Psoas muscle (tissue), 8 donors: ENCODE measurements at places on chromosomes 12 and 14. TPM values are rescaled to one million over a fixed set of nuclear protein-coding genes. Genes with fewer than 3 reads are reported as not detected.

GRCh38 chr12:68951652-68952051 lies 18.7 kb upstream of the CPM start:
- no peak for DNase-seq

DNA sequence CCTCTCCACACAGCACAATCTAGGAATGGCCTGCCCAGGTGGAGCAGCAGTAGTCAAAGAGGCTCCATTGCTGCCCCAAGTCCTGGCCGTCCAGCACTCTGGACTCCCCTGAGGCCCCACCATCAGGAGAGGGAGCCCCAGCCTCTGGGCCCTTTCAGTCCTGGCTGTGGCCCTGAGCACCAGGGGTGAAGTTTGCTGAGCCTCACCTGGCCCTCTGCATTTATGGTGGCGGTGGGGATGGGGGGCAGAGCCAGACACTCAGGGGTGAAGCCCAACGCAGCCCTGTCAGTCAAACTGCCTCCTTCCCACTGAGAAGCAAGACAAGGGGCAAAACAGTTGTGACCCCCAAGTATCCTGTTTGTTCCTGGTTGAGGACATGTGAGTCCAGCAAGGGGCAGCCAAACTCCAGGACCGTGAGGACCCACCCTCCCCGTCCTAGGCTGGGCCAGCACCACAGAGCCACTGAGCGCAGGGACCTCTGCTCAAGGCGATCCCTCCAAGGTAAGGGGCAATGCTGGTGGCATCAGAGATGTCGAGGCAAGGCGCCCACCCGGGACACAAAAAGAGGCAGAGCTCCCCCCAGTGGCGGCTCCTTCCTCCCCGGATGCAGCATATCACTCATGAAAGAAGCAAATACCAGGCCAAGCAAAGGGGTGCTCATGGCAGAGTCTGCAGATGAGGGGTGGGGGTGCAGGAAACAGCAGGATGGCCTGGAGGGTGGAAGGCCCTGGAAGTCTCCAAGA lies 4.8 kb upstream of the AMN start:
- peak; percentile 76 for DNase-seq

GRCh38 chr14:68153275-68153674 lies 333.7 kb downstream of the RAD51B start:
- no peak for DNase-seq

DNA sequence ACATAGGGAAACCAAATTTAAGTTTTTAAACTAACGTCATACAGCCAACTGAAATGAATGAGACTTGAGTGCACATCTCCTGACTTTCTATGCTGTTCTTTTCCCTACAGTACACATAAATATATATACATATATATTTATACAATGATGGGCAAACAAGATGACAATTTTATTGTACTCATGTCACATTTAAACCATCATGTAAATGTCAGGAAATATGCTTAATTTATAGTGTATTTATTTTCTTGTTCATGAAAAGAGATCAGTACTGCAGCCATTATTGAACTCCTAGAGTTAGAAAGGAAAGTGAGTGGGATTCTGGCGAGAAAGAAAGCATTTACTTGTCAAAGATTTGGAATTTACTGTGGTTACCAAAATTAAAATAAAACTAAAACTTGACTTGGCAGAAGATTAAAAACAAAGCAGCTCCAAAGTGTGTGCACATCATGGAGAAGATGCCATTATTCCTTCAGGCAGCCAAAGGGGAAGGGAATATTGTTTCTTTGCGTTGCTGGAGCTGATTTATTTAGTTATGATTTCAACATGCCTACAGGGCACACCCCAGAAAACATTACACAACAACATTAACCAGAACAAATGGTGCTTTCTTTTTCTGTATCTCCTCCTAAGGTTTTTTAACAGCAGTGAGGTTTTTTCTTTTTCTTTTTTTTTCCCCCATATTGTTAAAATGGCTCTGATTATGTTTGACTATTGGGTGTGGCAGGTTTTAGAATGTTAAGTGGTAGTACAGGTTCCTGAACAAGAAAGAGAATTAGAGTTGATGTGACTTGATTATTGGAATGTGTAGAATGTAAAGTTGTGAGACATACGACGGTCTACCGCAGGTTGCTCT lies 144.6 kb downstream of the RAD51B start:
- no peak for DNase-seq

GRCh38 chr12:18242380-18243089 lies 18.8 kb upstream of the PIK3C2G start:
- DNase-seq, result no peak

DNA sequence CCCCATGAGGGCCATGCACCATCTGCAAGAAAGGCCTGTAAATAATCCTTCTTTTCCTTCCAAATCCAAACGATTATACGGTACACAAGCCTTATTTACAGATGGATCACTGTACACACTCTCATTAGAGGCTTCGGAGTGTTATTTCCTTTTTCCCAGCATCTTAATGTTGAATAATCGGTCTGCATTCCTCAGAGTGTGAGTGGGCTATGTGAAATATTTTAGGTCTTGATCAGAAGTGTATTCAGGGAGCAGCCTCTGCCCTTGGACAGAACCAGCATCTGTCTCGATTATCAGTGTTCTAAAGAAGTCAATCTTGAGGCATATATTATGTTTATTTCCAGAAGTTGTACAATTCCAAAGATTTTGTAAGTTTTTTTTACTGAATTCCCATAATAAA lies 340.6 kb downstream of the SEC23A start:
- no peak for DNase-seq

GRCh38 chr12:109952873-109953272 lies 43.3 kb downstream of the GIT2 start:
- DNase-seq, result peak; percentile 67

GRCh38 chr14:43535231-43535838 lies 971.7 kb downstream of the FSCB start:
- DNase-seq, result no peak

DNA sequence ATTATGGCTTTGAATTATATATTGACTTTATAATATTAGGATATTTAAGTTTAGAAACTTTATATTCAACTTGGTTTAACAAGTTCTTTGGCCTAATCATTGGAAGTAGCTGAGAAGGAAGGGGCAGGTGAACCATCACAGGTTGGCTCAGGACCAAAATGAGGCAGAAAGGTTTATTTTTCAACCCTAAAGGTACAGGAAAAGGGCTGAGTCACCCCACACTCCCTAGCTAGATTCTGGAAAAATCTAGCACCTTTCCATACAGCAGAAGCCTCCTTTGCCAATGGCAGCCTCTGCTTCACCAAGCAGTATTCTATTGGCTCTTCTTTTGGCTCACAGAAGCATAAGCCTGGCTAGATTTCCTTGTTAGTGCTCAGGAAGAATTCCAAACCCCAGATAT lies 19.3 kb upstream of the MED6 start:
- no peak for DNase-seq

- DNase-seq, result no peak
Observed at GRCh38 chr14:61766151-61766550, 3.9 kb downstream of the SNAPC1 start.

DNA sequence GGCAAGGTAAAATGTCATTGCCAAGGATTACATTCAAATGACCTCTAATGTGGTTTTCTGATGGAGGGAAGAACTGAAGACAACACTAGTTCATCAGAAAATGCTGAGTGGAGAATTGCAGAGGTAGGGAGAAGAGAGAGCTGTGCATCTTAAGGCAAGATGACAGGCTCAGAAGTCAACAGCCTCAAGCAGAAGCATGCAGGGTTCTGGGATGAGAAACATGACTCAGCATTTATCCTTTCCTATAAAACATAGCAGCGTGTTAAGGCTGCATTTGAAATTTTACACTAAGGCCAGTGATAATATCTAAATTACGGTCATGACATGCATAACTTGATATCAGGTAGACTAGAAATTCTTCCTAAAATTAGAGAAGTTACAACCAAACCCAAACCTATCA lies 53.7 kb upstream of the DYRK2 start:
- DNase-seq, result no peak

DNA sequence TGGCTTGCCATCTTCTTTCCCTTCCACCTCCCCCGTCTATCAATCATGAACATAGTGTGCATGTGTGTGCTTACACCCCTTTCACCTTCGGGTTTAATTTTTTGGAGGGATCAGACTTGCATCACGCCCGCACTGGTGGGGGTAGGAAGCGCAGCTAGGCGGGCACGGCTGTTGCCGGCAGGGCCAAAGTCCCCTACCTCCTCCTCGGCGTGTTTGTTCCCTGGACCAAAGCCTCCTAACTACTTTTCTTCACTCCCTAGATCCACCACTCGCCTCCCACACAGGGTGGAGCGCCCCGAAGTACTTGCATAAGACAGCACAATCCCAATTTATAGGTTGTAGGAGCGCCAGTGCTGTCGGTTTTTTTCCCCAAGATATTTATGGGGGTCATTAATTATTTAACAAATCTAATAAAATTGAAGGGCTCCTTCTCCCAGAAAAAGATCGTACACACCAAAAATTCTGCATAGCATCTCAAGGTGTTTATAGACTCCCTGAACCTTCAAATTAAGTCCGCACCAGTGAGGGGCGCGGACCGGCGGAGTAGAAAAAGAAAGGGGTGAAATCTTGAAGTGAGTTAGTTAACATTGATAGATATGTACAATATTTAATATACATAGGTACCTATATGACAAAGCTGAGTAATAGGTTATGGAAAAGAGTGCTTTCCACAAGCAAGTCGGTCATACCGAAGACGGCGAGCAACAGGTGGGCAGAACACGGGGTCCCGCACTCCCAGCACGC lies 717 bp downstream of the PKP2 start:
- DNase-seq, result no peak

DNA sequence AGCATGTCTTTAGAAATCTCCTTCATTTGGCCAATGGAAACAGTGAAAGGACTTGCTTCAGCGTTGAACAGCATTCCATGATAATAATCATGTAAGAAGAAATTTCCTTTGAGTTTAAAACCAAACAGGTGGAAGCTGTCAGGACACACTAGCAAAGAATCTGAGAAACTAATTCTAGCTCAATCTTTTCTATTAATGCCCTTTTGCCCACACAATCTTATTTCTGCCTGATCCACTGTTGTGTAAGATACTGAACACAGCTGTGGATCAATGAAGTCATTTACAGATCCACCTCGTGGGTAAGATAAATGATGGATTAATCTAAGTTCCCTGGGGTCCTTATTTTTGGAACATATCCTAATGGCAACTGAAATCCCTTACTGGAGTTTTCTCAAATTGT lies 536.9 kb upstream of the LMO3 start:
- no peak for DNase-seq

DNA sequence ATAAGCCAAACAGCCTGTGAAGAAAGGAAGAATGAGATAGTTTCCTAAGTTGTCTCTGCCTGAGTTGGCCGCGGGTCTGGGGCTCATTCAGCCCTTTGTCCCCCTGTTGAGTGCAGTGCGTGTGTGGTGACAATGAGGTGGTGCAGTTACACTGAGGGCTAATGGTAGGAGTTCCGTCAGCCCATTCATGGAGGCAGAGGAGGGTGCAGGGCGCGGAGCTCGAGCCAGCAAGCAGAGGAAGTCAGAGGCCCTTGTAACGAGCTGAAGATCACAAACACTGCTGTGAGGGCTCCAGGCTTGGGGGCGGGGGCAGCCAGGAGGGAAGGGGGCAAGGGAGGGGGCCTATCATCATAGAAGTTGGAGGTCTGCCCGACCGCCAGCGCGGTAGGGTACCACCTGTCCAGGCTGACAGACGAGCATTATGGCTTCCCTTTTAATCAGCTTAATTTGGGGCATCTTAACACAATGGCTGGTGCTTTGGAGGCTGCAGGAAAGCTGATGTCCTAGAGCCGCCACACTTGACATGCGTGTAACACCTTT lies 20.5 kb downstream of the CCND2 start:
- no peak for DNase-seq

GRCh38 chr14:102497998-102498677 lies 11.4 kb downstream of the ANKRD9 start:
- no peak for DNase-seq

- DNase-seq, result no peak
Observed at GRCh38 chr12:64526859-64527258, 74.9 kb downstream of the TBK1 start.

- DNase-seq, result no peak
Observed at GRCh38 chr14:80152166-80152565, 59.1 kb downstream of the DIO2 start.

- DNase-seq, result no peak
Observed at GRCh38 chr12:127678945-127679344, 588.0 kb upstream of the TMEM132C start.

DNA sequence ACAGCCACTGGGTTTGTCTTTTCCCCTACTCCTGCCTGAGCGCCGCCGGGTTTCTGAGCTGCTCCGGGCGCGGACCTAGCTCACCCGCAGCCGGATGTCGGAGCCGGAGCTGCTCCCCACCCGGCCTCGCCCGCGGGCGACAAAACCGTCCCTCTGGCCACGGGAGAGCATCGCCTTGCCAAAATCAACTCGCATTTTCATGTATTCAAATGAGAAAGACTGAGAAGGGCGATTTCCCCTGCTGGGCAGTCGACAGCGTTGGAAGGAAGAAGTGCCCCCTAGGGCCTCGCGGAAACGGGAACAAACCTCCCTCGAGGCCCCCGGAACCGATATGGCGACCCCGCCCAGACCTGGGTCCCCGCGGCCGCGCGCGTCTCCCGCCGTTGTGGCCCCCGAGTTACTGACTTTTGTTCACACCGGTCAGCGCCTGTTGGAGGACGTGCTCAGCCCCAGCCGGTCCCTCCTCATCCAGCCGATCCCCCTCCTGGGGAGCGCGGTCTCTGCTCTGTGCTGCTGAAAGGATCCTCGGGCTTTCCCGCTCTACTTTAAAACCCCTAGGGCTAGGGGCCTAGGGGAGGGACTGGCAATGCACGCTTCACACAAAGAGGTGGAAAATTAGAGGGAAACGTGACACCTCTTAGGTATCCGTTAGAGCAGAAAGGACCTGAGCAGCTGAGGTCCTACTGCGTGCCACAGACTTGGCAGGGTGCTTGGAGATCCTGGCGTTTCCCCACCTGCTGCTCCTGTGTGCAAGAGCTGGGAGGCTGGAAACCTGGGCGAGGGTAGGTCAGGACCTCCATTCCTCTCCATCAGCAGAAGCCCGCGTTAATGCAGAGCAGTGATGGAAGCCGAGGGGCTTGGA lies 4.3 kb downstream of the TTC6 start:
- DNase-seq, result no peak

- DNase-seq, result no peak
Observed at GRCh38 chr12:77992760-77993159, 162.1 kb downstream of the NAV3 start.

- peak; percentile 52 for DNase-seq
Observed at GRCh38 chr14:104863923-104864266, 1.2 kb upstream of the CEP170B start.

DNA sequence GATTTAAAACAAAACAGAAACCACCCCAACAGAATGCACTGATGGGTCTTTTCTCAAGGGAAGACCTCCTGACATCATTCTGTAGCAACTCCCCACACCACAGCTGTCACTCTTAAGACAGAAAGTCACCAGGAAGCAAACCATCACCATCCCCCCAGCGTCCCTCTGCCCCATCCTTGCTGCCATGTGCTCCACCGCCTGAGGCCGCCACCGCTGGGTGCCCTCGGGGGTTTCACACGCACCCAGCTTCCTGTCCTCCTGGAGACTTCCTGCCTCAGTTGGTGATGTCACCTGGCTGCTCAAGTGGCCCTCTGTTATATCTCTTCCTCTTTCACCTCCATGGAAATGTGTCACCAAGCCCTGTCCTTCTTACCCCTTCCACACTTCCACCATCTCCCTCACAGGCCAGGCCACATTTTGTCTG lies 71.4 kb upstream of the GPR68 start:
- no peak for DNase-seq

ARF3 gene
- total RNA-seq, result 19.6 TPM

C14orf180 gene
- total RNA-seq, result 0.34 TPM

ACOT6 gene
- total RNA-seq, result not detected

KRT6B gene
- not detected for total RNA-seq

PRPF39 gene
- 13.8 TPM for total RNA-seq

TMBIM4 gene
- total RNA-seq, result 35.1 TPM

ITGA7 gene
- 301 TPM for total RNA-seq

SLC16A7 gene
- 27.4 TPM for total RNA-seq

NEUROD4 gene
- total RNA-seq, result not detected

HECTD1 gene
- 281 TPM for total RNA-seq

SNAPC1 gene
- 3.6 TPM for total RNA-seq

MSRB3 gene
- 51.9 TPM for total RNA-seq

EGLN3 gene
- total RNA-seq, result 6.7 TPM
